Psoas muscle (tissue), 8 donors: ENCODE measurements at places on chromosomes 11 and 22. TPM values are rescaled to one million over a fixed set of nuclear protein-coding genes. Genes with fewer than 3 reads are reported as not detected.

RHOD gene
- 20.8 TPM for total RNA-seq

VSIG2 gene
- 0.30 TPM for total RNA-seq

OR5AK2 gene
- total RNA-seq = not detected

CD3D gene
- total RNA-seq = not detected

DNA sequence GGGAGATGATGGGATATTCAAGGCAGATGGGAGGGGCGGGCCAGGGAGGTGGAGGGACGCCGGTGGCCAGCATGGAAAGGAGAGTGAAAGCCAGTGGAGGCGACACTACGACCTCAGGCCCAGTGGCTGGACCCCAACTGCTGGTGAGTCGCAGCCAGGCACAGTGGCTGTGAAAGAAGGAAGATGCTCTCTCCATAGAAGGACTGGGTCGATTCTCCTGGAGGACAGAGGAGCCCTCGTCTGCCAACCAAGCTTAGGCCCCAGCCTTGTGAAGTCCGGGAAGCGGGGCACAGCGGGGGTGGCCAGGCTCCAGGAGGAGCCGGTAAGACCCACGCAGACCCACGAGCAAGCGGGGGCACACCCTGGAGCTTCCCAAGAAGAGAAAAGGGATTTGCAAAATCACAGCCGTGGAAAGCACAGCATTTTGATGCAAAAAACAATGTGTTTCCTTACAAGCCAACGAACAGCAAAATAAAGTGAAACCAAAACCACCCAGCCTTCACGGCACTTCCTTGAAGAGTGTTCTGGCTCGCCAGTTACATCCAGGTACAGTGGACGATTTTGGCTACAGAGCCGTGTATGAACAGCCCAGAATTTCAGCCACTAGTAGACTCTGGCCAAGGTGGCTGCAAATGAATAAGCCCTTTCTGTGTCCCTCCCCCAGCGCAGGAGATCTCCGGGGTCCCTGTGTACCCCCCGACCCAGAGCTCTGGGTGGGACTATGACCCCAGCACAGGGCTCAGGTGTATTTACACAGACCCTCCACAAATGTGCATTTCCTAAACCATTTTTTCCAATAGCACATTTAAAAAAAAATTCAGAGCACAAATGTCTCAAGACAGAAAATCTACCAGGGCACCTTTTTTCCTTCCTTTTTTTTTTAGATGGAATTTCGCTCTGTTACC is 96.9 kb downstream of the TRMU start:
- no peak for DNase-seq

DNA sequence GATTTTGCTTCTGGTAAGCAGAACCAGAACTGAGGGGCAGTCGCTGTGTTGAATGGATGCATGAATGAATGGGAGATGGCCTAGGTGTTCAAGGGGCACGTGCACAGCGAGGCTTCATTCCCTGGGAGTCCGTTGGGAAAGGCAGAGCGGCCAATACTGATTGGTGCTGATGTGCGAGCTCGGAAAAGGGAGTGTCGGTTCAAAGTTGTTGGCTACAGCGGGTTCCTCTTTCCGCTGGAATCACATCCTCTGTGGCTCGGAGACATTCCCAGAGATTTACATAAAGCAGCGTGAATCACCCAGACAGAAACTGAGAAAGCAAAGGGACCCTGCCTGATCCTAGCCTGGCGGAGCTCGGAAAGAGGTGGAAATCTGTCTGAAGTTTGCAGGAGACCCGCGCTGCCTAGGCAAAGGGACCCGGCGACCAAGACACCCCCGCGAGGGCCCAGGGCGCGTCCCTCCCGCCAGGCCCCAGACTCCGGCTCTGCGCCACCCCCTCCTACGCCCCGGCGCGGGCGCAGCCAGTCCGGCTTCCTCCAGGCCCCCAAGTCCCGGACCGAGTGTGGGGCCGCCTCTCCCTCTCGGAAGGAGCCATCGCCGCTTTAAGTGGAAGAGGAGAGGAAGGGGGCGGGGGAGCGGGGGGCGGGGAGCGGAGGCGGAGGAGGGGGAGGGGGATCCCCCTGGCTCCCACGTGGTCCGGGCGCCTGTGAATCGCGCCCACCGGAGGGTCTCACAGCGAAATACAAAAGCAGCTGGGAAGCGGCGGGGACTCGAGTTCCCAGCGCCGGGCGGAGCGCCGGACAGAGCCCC is at the start of gene FJX1:
Gene FJX1 (plus strand): TSS at position 774 of the 810 bp plus-strand sequence. CDS start 177 bp downstream, outside the sequence.
- DNase-seq = peak; percentile 66
